ENCODE measurements at places on chromosomes 11 and 22.

- H3K36me3 ChIP-seq: no peaks in the 10 kb centered on the region
- H3K27ac ChIP-seq: no peak overlapping the region
- H3K27me3 ChIP-seq: no peaks in the 10 kb centered on the region
- H3K4me1 ChIP-seq: no peaks in the 10 kb centered on the region
- no peak for DNase-seq
These were observed 221.8 kb downstream of the DDX10 start for GRCh38 chr11:108886660-108887009.

DNA sequence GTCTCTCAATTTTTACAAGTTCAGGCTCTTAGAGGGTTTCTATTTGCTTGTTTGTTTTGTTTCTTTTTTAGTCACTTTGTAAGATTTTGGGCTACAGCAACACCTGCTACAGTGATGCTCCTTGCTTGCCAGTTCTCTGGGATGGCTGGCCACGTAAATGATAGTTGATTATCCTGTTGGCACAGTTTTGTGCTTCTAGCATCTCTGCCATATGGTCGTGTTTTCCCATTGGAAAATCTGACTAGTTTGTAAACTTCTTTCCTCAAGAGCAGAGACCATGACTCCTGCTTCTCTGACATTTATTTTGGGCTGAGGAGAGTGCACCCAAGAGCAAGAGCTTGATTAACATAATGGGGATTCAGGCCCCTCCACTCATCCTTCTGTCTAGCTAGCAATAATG is 1621.6 kb upstream of the RAG2 start:
- no peaks in the 10 kb centered on the region for H3K4me1 ChIP-seq
- no peaks in the 10 kb centered on the region for H3K27me3 ChIP-seq
- no peak overlapping the region for H3K27ac ChIP-seq
- DNase-seq: no peak
- H3K36me3 ChIP-seq: no peaks in the 10 kb centered on the region
- no peak overlapping the region for H3K4me3 ChIP-seq

DNA sequence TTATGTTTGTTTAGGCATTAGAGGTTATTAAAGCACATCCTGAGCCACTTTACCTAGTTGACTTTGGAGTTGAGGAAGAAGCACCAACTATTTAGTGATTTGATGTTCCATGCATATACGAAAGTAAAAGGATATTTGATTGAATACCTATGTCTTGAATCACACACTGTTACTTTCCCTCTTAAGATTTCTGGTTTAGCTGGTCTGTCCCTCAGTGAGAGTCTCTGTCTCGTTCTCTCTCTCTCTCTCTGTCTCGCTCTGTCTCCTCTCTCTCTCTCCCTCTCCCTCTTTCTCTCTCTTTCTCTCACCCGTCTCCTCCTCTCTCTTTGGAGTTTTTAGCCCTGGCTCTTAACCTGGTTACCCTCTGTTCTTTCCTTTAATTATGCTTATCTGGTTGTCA is 11.0 kb downstream of the CTNND1 start:
- no peak for DNase-seq
- no peak overlapping the region for H3K27ac ChIP-seq
- no peaks in the 10 kb centered on the region for H3K36me3 ChIP-seq

DNA sequence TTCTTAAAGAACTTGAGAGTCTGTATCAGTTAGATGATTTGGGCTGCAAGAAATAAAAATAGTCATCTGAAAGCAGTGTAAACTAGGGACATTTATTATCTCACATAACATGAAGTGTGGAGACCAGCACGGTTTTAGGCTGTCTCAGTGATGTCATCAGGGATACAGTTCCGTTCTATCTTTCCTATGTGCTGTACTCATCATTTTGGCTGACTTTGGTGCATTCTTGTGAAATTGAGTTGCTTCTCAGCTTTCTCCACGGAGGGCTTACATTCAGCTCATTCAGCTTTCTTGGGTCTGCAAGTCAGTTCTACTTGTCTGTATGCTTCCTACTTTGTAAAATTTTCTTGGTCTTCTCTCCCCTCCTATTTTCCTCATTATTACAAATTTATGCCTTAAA is 51.8 kb upstream of the LIN7C start:
- no peak for DNase-seq
- no peaks in the 10 kb centered on the region for H3K27me3 ChIP-seq
- no peaks in the 10 kb centered on the region for H3K36me3 ChIP-seq
- no peak overlapping the region for H3K4me3 ChIP-seq

DNA sequence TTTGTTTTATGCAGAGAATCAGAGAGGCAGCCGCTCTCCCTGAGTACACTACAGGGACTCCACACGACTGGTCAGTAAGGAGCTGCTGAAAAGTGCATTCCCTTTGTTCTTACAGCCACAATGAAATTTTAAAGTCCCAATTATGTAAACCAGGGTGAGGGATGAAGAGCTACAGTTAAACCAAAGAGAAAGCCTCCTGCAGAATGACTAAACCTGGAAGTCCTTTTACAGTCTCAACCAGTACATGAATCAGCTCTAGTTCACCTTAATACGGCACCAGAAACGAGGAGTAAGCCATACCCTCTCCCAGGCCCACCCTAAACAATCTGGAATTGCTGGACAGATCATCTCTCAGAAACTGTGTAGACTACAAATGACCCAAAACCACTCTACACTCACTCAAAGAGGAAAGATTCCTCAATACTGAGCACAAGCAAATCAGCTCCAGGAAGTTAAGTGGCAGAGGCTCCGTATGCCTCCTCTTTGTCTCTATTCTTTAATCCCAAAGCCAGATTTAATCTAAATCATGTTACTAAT is 113.1 kb downstream of the RBFOX2 start:
- peak overlapping the region; percentile 62 for H3K27ac ChIP-seq
- H3K4me1 ChIP-seq: peaks cover 6% of the 10 kb centered on the region
- no peak for DNase-seq
- no peak overlapping the region for H3K4me3 ChIP-seq

Measured in aorta (tissue), 5 donors.